SK-N-SH (cell line): ENCODE measurements at places on chromosomes 1 and 21.
A peak's percentile ranks its signal among the peaks of the same experiment; 100 is the strongest.

DNA sequence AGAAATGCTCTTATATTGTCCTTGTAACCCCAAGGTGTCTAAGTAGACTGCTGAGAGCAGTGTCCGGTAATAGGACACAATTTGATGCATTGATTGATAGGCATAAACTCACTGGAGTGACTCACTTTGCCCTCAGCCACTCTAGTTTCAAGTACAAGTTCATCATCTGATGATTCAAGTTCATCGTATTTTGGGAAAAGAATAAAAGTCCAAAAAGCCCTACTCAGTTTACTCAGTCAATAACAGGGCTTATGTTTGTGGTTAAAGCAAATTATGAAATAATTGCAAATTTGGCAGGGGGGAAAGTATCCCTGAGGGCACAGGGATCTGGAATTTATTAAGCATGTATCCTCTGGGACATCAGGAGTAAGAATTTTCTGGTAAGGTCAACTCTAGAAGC lies 7.6 kb upstream of the ATF3 start:
- DNase-seq: peak; percentile 52

GRCh38 chr1:113811156-113811887 lies 954 bp downstream of the RSBN1 start:
- DNase-seq: peak; percentile 19

DNA sequence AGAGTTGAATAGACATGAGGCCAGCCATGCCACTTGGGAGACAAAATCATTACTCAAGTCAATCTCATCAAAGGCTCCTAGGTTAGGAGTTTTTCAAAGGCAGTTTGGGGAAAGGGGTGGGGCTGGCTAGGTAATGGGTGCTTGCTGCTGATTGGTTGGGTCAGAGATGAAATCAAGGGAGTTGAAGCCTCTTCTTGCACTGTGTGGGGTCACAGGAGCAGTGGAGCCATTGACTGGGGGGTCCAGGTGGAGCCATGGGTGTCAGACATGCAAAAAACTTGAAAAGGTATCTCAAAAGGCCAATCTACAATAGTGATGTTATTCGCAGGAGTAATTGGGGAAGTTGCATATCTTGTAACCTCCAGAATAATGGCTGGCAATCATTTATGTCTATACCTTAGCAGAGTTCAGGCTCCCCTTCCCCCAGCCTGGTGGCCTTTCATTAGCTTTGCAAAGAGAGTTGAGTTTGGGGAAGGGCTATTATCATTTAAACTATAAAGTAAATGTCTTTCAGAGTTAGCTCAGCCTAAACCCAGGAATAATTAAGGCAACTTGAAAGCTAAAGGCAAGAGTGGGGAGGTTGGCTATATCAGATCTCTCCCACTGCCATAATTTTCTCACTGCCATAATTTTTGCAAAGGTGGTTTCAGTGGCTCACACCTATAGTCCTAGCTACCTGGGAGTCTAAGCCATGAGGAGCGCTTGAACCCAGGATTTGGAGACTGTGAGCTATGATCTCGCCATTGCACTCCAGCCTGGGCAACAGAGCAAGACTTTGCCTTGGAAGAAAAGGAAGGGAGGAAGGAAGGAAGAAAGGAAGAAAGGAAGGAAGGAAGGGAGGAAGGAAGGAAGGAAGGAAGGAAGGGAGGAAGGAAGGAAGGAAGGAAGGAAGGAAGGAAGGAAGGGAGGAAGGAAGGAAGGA lies 7.8 kb upstream of the PINK1 start:
- DNase-seq: no peak

DNA sequence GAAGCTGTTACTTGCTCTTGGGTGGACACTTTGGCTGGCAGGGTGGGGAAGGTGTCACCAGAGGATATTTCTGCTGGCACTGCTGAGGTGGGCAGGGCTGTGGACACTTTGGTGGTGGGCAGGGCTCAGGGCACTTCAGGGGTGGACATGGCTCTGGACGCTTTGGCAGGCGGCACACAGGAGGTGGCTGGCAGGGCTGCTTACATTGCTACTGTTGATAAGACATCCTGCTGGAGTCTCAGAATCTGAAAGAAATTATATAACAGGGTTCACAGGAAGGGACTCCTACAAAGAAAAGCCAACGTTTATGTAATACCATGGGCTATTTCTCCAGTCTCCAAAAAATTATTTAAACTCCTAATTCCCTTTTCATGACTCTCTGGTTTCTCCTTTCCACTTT lies 10.2 kb downstream of the SPRR2G start:
- DNase-seq: no peak

DNA sequence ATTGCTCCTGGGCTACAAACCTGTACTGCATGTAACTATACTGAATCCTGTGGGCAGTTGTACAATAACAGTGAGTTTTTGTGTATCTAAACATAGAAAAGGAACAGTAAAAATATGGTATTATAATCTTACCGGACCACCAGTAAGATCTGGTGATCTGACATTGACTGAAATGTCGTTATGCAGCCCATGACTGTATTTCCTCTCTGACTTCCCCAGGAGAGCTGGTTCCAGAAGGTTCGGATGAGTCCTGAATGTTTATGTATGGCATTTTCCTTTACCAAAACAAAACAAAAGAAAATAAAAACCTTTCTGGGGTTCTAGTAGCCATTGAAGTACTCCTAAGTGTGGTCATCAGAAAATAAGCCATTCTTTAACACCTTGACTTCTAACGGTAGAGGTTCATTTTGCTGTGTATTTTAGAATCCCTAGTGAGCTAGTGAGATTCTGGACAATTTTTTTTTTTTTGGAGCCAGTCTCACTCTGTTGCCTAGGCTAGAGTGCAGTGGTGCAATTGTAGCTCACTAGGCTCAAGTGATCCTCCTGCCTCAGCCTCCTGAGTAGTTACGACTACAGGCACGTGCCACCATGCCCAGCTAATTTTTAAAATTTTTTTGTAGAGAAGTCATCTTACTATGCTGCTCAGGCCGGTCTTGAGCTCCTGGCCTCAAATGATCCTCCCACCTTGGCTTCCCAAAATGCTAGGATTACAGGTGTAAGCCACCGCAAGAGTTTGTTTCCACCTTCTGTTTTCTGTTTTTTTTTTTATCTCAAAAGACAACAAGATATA lies 27.7 kb downstream of the UBE4B start:
- DNase-seq: no peak

- DNase-seq: peak; percentile 51
These were observed 39.3 kb upstream of the EPS8L3 start for GRCh38 chr1:109802901-109803561.

DNA sequence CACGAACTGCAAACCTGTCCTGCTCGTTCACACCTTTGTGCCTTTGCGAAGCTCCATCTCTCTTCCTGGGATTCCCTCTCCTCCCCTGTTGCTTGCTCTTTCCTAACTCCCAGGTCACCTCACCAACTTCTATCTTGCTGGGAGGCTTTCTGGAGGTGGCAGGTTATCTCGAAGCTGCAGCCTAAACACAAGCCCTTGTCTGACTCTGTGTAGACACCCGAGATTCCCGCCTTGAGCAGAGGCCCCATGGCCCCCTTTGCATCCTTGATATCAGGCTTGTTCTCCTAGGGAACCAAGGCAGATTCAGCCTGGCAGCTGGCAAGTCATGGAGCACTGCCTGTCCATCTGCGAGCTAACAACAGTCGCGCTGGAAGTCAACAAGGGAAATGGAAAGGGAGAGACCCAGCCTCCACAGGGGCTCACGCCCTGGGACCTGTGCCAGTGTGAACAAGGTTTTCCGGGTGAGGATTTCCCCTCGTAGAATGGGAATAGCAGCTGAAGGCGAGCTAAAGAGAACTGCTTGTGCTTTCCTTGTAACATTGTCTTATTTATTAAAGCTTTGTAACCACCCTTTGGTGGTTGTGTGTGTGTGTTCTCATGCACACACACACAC lies 109.5 kb upstream of the JUN start:
- DNase-seq: no peak

DNA sequence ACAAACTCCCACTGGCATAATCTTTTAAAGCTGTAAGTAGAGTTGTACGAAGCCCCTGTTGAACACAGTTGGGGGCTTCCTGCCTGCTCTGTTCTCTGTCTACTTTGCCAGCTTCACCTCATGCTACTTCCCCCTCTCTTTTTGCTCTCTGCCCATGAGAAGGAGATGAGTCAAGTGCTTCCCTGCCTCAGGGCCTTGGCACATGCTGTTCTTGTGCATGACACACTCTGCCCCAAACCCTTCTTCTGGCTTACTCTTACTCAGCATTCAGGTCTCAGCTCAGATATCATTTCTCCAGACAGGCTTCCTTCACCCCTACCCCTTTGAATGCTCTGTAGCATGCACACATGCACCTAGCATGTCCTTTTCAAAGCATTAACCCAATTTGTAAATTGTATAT lies 208.8 kb downstream of the FOXD2 start:
- DNase-seq: no peak

DNA sequence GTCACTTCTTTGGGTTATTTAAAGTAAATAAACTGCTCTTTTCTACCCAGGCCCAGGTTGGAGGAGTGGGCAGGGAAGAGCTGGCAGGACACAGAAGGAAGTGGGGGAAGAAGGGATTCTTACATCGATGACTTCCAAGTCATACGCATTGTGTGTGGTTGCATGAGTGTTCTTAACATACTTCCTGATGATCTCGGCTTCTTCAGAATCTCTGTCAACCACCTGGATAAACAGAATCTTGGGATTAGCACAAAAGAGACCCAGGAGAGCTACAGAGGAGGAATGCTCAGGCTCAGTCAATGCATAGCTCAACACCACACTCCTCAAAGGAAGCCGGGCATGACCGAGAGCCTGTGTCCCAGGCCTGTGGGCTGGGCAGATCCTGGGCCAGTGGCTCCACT lies 42.1 kb downstream of the PARP1 start:
- no peak for DNase-seq

GRCh38 chr1:115556236-115556635 lies 85.5 kb upstream of the VANGL1 start:
- DNase-seq: no peak

DNA sequence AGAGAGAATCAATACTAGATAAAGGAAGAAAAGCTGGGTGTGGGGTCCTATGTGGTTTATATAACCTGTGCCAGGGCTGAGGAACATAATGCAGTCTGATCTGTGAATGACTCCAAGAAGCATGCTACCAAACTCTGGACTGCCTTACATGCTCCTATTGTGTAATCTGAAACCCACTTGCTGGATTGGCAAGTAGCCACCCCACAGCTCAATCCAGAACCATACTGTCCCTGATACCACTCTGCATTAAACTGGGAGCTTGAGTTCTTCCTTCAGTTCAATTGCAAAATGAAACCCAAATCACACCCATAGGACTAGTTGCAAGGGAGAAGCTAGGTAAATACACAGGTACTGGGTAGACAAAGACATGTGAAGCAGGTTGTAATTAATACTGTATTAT lies 115.4 kb upstream of the NEGR1 start:
- no peak for DNase-seq

DNA sequence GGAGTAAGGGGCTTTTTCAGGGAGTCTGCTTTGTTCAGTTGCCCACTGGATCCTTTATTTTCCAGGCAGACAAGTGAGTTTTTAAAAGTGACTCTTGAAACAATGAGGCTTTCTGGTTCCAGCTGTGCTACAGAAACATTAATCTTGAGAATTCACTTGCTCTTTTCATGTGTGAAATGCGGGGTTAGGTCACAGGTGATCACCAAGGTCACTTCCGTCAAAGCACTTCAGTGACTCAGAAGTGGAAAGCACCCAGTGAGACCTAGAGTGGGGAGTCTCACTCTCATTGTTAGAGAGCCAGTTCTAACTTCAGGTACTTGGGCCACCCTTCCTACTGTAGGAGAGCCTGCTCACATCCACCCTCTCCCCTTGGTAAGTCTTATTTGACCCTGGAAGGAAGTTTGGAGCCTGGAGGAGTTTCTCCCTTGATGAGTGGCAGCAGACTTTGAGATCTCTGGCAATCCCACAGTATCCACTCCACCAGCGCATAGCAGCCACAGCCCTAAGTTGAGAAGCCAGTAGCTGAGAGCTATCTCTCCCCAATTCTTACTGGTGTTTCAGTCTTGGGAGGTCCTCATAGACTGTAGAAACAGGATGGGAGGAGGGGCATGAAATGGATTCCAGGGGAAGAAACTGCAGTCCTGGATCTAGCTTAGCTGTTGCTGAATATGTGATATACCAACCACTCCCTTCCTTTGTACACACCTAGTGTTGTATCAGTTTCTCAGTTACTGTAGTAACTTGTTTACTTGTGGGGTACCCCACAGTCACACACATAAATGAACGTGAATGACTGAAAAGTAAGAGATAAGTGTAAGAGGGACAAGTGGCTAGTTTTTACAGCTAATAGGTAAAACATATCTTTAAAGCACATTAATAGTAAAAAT lies 3.1 kb downstream of the TACSTD2 start:
- no peak for DNase-seq

DNA sequence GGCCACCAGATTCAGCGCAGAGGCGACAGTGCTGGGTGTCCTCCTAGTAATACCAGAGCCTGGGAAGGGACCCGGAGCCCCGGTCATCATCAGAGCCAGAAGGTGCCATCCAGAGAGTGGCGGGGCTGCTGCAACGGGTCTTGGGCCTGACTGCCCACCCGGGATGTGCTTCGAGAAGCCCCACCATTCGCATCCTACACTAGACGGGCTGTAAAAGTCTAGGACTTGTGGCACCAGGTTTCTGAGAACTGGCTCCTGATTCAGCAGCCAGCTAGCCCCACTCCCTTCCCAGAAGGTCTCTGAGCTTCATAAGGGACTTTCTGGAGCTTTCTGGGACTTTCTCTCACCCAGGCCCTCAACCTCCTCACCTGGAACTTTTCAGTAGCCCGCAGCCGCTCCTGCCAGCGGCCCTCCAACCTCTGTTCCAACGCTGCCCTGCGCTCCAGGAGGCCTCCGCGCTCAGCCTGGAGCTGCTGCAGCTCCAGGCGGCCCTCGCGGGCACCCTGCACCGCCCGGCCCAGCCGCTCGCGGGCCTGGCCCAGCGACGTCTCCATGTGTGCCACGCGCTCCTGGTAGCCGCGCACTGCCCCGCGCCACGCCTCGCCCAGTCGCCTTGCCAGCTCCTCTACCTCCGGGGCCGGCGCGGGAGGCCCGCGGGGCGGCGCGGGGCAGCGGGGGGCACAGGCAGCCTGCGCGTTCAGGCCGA lies 940 bp downstream of the NES start:
- peak; percentile 54 for DNase-seq

DNA sequence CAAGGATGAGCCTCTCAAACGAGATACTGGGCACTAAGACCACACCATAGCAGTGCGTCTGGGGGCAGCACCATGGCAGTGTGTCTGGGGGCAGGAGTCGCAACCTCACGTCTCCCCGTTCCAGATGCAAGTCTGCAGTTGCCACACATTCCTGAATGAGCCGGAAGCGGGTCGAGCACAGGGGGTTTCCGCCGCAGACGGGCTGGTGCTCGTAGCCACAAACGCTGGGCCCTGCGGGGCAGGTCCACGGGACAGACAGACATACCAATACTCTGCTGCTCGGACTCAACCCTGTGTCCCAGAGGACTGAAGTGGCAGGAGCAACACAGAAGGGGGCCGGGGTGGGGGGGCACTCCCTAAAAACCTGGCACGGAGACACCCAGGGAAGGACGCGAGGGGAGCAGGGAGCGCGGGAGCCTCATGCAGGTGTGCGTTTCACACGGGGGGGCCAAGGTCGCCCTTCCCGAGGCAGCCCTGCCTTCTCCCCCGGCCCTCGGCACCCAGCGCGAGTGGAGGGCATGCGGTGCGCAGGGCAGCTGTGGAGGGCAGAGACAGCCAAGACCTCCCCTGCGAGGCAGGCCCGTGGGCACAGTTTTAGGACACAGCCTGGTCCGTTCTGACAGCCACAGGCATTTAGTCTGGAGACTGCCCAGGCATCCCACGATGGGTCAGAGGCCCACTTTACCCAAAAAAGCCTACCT lies 24.5 kb downstream of the PTTG1IP start:
- no peak for DNase-seq

GRCh38 chr1:205446828-205447227 lies 9.0 kb downstream of the BLACAT1 start:
- DNase-seq: no peak

GRCh38 chr1:46039571-46040052 lies 92.8 kb downstream of the PIK3R3 start:
- DNase-seq: no peak

GRCh38 chr1:3319874-3320245 lies 134.6 kb upstream of the ARHGEF16 start:
- DNase-seq: peak; percentile 72
